ENCODE measurements at places on chromosomes 3 and 15.

GRCh38 chr3:46408853-46409252 is 1.8 kb downstream of the CCRL2 start:
- no peak for DNase-seq

DNA sequence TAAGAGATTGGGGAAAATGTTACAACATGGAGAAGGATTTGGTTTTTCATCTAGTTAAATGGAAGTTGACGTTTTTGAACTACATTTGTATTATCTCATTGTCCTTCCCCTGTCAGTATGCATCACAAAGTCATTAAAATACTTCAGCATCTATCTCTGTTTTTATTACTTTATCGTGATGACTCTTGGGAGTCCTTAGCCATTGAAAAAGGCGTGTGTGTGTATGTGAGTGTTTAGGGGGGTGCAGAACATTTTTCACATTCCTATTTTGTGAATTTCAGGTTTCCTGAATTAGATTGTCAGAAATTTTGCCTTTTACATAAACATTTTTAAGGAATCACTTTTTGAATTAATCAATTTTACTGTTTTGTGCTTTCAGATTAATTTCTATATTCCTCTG is 360.6 kb upstream of the SGO1 start:
- peak; percentile 0 for DNase-seq

GRCh38 chr3:158792709-158793108 is 9.1 kb upstream of the MFSD1 start:
- DNase-seq: peak; percentile 99

DNA sequence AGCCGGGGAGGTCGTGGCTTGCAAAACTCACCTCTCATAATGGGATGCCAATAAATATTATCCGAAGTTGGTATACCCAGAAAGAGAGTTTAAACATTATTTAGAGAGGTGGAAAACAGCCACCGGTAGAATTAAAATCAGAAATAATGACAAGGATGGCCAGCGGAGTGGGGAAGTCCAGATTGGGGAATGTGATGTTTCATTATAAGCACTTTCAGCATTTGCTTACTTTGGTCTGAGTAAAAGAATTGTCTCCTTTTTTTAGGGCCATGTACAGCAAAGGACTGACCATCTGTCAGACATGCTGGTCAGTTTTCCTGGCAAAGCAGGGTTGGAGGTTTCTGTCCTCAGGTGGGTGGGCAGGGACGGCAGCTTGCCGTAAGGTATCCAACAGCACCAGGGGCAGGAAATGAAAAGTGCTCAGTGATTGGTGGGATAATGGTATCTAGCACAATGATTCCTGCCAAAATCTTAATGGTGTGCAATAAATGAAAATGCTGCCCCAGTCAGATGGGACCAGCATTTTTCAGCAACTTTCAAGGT is 24.3 kb downstream of the APBA2 start:
- no peak for DNase-seq

- no peak for DNase-seq
Observed at GRCh38 chr3:84077479-84077878, 881.3 kb upstream of the CADM2 start.

GRCh38 chr3:24890012-24890411 is 395.4 kb upstream of the THRB start:
- DNase-seq: no peak

GRCh38 chr3:61146010-61146890 is 105.0 kb downstream of the FHIT start:
- DNase-seq: peak; percentile 2

- DNase-seq: no peak
Observed at GRCh38 chr3:127675651-127676391, 3.1 kb downstream of the ABTB1 start.

- DNase-seq: peak; percentile 60
Observed at GRCh38 chr3:33438284-33438668, 1.9 kb downstream of the UBP1 start.

GRCh38 chr15:74400915-74401757 is 32.6 kb downstream of the SEMA7A start:
- DNase-seq: no peak

DNA sequence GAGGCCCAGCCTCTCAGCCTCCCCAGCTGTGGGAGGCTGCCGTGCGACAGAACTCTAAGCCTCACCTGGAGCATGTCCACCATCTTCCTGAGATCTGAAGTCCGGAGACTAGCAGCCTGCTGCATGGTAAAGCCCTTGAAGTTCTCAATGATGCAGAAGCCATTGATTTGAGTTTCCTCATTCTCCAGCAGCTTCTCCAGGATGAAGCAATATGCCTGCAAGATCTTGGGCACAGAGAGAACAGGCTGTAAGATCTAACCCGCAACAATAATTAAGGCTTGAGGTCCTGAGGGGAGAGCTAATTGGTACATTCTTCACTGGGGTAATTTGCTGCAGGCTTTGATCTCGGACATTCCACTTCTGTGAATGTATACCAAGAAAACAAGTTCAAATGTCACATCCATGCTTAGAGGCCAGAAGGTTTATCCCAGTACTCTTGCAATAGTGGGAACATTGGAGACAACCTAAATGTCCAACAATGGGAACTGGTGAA is 9.7 kb downstream of the RLBP1 start:
- no peak for DNase-seq

GRCh38 chr15:51298620-51299019 is 39.8 kb downstream of the CYP19A1 start:
- no peak for DNase-seq

DNA sequence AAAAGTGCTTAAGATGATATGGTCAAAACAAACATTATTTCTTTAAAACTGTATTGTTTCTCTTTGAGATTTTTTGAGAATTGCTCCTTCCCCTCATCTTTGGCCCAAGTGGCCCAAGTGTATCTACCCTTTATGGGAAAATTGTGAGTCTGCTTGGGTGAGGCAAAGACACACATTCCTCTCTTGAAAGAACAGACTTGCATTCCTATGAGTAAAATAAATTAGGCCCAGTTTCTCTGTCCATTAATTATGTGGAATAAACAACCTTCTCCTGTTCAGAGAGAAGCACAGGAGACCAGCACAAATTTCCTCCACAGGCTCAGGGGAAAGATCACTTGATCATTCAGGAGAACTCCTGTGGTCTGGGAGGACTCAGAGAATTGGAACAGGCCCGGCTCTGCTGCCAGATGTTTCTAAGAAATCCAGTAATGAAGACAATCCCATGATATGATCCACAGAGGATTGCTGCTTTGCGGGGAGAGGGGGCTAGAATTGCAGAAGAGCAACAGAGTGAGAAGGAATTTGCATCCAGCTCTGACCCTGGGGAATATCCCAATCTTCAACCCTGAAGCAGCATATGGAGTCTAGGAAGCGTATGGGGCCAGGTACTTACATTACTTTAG is 53.8 kb upstream of the BOC start:
- DNase-seq: no peak

DNA sequence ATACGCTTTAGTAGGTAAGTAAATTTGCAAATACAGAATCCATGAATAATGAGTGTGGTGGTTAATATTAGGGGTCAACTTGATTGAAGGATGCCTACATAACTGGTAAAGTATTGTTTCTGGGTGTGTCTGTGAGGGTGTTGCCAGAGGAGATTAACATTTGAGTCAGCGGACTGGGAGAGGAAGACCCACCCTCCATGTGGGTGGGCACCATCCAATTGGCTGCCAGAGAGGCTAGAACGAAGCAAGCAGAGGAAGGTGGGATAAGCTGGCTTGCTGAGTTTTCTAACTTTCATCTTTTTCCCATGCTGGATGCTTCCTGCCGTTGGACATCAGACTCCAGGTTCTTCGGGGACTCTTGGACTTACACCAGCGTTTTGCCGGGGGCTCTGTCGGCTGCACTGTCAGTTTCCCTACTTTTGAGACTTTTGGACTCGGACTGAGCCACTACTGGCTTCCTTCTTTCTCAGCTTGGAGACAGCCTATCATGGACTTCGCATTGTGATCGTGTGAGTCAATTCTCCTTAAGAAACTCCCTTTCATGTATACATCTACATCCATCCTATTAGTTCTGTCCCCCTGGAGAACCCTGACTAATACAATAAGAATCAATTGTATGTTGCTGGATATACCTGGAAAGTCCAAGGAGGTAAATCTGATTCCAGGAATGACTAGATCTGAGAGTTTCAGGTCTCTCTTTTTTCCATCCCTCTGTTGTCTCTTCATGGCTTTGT is 25.8 kb upstream of the NEDD4 start:
- no peak for DNase-seq

DNA sequence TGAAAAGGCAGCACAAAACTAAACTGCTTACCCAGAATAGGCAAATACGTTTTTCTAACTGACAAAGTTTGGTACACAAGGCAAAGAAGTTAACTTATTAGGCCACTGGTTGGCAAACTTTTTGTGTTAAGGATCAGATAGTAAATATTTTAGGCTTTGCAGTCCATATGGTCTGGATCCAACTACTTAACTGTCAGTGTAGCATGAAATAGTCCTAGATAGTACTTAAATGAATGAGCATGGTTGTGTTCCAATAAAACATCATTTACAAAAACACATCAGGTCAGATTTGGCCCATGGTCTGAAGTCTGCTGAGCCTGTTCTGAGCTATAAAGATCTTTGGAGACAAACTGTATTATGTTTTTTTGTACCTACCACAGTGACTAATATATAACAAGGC is 136.9 kb downstream of the PCCB start:
- no peak for DNase-seq

- peak; percentile 54 for DNase-seq
Observed at GRCh38 chr3:154095832-154096421, 25.3 kb upstream of the ARHGEF26 start.

- DNase-seq: no peak
Observed at GRCh38 chr15:46786590-46787285, 930.6 kb upstream of the SEMA6D start.

DNA sequence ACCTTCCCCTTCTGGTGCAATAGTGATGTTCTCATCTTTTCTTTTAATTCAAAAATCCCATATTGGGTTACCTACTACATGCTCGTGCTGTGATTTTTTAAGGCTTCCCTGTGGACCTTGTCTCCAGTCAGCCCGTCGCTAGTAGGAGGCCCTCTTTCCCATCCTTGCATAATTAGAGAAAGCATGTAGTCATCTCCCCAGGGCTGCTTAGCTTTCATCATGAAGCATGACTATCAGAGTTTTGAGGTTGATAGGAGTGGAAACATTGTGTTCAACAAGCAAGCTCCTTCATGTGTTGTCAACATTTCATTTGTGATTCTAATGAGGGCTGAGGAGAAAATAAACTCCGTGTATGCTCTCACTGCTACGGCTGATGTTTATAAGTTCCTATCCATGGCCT is 8.7 kb upstream of the LRTM1 start:
- DNase-seq: no peak

- peak; percentile 51 for DNase-seq
Observed at GRCh38 chr3:124786511-124787241, 56.4 kb downstream of the UMPS start.

DNA sequence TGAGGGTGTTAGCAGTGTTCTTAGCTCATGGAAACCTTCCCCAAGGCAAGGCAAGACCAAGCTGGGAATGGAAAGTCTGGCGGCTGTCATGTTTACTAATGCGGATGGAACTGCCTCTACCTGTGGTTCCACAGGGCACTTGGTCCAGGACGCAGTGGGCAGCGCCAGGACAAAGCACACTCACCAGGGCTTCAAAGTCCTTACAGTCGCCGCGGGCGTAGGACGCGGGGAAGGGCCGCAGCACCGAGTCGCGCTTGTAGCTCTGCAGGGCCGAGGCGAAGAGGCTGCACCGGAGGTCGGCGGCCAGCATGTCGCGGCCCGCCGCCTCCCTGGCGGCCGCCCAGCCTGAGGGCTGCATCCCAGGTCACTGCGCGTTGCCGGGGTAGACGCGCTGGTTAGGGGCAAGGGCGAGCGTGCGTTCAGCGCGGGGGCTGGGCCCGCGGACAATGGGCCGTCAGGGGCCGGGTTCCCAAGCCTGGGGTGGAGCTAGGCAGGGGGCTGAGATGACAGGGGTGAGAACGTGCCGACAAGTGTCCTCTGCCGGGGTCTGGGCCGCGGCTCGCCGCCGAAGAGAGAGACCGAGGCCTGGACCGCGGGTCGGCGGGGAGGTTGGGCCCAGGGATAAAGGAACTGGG is 497 bp downstream of the PARP16 start:
- DNase-seq: peak; percentile 24

- no peak for DNase-seq
Observed at GRCh38 chr3:180492047-180492446, 109.9 kb upstream of the TTC14 start.

DNA sequence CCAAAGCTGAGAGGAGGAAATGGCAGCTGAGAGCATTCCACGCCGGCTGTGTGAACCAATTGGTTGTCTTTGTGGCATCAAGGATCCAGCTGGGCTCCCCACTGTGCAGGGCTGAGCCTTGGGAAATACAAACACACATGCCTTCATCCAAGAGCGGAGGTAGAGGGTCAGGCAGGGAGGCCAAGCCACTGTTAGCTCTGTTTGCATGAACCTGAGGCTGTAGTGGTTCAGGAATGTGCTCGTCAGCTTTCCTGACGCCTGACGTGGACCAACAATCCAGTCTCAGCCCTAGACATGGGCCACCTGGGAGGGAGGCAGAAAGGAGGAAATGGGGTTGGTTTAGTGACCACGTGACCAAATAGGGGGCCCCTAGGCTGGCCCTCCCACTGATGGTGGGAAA is 276.9 kb downstream of the TLE3 start:
- DNase-seq: peak; percentile 55

DNA sequence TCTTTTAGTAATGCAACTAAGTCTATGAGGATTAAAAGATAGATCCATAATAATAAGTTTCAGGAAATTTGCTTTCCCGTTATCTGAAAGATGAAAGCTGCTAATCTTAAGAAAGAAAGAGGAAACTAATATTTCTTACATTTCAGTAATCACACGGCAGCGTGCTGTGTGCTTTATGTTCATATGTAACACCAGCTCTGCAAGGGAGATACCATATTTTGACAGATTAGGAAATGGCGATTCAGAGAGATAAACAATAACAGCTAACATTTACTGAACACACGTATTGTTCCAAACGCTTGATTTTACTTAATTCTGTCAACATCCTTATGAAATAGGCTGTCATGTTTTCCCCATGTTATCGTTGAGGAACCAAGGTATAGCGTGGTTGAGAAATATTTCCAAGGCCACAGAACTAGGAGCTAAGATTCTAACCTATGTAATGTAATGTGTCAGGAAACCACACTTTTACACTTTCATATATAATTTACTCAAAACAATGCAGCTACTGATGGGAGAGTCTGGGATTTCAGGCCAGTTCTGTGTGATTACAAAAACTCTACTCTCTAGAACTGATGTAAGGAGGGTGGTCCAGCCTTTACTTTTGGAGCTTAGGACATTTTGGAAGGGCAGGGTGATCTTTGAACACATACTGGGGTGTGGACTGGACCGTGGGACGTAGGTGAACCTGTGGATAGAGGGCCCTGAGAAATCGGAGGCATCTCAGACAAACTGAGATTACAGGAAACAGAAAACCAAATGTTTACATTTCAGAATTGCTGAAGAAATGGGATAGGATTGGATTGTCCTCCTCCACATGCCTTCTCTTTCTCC is 100.6 kb downstream of the IL1RAP start:
- peak; percentile 26 for DNase-seq

GRCh38 chr3:169241630-169241990 is 421.9 kb downstream of the MECOM start:
- DNase-seq: peak; percentile 87

GRCh38 chr15:99167640-99168039 is 62.8 kb downstream of the SYNM start:
- no peak for DNase-seq

GRCh38 chr3:133023362-133023761 is 14.8 kb upstream of the TMEM108 start:
- no peak for DNase-seq

- DNase-seq: no peak
Observed at GRCh38 chr3:123100193-123100776, 33.5 kb downstream of the PDIA5 start.

- no peak for DNase-seq
Observed at GRCh38 chr3:54994111-54994513, 66.3 kb upstream of the LRTM1 start.
